ENCODE measurements at places on chromosomes 7 and 10.

DNA sequence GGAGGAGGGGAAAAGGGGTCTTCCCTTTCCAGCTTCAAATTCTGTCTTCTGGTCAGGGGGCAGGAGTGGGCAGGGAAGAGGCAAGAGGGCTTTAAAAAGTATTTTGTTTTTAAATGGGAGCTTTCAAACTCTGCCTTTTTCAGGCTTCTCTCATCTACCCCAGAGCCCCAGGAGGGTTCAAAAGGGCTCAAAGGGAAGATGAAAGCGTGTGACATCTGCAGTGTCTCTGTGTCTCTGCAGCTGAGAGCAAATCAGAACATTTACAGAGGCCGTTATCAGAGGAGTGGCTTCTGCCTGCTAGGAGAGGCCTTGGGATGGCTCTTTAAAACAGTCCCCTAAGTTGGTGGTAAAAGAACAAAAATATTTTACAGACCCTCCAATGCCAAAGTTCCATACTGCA, 30.3 kb downstream of the TRIM8 start:
- no peak for DNase-seq

- DNase-seq: no peak
Measured at GRCh38 chr7:54141576-54141975, 400.6 kb upstream of the VSTM2A start.

- no peak for DNase-seq
Measured at GRCh38 chr10:101228153-101228965, 904 bp downstream of the LBX1 start.

DNA sequence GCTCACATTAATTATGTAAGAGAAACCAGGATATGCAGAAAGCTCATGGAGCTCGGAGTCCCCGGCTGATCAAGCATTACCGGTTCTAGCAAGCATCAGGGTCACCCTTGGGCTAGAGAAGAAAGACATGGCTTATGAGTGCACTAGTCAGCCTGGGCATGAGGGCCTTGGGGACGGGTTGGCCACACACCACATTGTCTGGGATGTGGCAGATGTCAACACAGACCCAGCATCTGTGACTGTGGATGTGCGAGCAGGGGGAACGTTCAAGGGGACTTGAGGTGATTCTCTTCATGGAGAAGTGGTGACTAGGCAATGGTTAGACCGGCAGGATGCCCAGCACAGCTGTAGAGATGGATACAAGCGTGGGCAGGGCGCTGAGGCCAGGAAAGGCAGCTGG, 13.7 kb downstream of the ZMIZ2 start:
- DNase-seq: no peak

DNA sequence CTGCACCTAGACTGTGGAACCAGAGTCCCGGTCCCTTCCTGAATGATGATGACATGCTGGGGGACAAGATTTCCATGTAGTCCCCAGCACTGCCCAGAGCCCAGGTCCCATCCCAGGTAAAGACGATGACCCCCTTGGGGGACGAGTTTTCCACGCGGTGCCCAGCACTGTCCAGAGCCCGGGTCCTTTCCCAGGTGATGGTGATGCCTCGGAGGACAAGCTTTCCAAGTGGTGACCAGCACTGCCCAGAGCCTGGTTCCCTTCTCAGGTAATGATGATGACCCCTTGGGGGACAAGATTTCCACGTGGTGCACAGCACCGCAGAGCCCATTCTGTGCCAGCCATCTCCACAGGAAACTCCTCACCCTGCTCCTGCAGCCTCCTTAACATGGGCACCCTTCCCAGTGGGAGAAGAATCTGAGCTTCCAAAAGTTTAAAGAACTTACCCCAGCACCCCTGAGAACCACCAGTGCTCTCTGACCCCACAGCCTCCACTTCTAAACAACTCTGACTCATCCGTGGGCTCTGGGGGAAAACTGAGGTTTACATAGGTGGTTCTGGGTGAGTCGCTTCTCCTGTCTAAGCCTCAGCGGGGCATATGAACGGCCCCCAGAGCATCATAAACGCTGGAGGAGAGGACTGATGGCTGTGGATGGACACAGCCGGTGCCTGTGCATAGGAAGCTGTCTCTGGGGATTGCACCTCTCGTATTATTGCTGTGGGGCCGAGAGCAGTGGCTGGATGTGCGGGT, 233.2 kb downstream of the TCERG1L start:
- DNase-seq: no peak

- no peak for DNase-seq
Measured at GRCh38 chr10:1559311-1559710, 178.0 kb downstream of the ADARB2 start.

GRCh38 chr10:129642427-129642826, 175.4 kb downstream of the MGMT start:
- no peak for DNase-seq

DNA sequence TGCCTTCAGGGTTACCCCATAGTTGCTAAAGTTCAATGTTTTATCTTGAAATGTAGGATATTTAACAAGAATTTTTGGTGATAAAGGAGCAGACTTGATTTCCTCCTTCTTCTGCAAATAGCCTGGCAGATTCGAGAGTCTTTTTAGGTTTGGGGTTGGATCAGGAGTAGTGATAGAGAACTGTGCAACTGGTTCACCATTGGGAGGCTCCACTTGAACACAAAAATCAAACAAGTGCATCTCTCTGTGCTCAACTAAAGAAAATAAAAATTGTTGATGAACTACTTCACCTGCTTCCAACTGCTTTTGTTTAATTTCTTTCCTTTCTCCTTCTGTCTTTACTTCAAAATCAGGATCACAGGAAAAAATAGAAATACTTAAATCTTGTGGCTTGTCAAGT, 58.5 kb downstream of the MACC1 start:
- DNase-seq: no peak

GRCh38 chr7:129144834-129145668, 544 bp downstream of the TSPAN33 start:
- no peak for DNase-seq

- no peak for DNase-seq
Measured at GRCh38 chr7:93663561-93664299, 89.2 kb upstream of the CALCR start.

DNA sequence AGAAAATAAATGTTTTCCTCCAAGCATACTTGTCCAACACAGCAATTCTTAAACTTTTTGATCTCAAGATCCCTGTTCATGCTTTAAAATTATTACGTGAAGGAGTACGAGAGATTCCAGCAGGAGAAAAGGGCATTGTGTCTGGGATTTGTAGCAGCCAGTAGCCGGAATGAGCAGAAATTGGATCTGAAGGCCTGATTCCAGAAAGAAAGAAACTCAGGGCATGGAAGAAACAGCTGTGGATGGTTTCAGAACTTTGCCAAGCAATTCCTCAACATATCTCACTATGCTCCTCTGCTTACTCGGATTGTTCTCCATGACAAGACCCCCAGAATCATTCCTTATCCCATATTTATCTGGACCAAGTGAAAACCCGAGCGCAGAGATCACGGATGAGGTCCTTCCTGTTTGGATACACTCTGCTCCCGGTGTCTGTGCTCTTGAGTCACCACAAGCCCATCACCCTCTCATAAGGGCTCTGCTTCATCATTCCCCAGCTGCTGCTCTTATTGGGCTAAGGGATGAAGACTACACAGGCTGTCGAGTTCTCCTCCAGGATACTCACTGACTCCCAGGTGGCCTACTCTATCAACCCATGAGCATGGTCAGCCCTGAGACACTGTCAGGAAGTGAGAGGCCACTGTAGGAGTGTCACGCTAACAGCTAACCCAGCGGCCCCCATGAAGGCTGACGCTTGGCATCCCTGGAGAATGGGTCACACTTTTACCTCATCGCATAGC, 121.0 kb upstream of the LANCL2 start:
- DNase-seq: no peak

Measured in GM18507 (cell line).